Fibroblast of skin of scalp (primary cell): ENCODE measurements at places on chromosomes 5 and 9.
A peak's percentile ranks its signal among the peaks of the same experiment; 100 is the strongest.

- DNase-seq: peak; percentile 83
These were observed 628 bp downstream of the SYNPO start for GRCh38 chr5:150641006-150641570.

DNA sequence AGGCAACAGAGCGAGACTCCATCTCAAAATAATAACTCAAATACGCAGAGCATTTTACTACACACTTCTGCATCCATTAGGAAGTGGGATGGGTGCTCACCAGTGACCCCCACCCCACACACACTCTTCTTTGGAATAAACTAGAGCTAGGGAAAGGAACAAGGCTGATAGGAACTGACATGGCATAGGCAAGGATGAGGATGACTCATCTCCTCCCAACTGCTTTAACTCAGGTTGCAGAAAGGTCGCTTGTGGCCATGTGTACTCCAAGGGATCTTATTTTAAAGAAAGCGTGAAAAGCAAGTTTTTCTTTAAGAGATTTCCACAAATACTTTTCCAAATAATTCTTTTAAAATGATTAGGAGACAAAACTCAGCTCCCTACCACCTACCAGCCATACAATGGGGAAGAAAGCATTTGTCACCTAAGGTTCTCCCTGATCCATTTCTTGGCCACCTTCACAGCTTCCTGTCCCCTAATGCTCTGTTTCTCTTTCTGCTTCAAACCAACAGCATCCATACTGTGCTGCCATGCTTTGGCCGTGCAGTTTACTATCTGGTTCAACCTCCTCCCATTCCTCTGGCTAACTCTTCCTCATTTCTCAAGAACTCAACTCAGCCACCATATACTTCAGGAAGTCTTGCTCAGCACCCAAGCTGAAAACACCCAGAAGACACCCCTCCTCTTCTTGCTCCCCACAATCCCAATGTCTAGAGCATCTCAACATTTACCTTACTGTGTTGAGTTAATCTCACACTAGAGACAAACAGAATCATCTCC is 211.9 kb downstream of the ACTL7B start:
- no peak for DNase-seq

DNA sequence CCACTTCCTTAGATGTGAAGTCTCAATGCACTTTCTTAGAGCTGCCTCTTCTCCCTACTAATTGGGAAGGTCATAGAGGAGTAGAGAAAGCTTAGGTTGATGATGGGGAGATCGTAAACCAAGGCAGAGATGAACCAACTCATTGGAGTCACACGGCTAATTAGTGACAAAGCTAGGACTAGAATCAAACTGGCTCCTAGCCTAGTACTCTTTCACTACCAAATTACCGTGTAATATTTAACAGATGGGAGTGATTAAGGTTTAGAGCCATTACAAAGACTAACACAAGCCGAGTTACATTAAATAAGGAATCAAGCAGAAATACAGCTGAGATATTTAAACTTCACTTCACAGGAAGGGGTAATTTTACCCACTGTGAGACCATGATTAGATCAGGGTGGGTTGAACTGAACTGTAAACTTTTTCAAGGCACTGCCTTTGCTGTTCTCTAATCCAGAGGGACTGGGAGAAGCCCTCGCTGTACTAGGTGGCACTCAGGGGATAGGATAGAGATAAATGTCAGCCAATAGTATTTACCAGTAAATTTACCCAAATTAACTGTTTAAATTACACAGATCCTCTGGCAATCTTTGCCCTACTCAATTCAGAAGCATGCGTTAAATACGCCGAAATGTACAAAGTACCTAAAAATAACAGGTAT is 166.4 kb upstream of the PIK3R1 start:
- DNase-seq: peak; percentile 43

DNA sequence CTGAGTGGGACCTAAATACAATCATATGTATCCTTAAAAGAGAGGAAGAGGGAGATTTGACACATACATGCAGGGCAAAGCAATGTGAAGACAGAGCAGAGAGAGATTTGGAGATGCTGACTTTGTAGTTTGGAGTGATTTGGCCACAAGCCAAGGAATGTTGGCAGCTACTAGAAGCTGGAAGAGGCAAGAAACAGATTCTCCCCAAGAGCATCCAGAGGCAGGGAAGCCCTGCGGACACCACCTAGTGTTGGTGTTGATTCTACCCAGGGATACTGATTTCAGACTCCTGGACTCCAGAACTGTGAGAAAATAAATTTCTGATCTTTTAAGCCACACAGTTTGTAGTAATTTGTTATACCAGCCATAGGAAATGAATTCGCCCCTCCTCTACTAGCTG is 64.9 kb upstream of the OSMR start:
- DNase-seq: peak; percentile 86

GRCh38 chr9:11653867-11654266 is 1039.3 kb upstream of the TYRP1 start:
- no peak for DNase-seq

DNA sequence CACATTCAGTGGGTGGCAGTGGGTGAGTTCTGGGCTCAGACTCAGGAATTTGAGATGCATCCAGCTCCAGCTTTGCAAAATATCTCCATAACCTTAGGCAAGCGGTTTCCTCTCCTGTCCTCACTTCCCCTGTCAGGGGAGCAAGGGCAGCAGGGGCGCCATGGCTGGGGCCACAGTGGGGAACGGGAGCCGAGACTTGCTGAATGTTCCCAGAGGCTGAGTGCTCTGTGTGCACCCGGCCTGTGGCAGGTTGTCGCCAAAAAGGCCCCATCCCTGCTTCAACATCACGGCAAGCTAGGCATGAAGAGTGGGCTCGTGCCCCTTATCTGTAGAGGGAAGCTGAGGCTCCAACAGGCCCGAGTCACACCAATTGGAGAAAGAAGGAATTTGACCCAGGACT is 268.8 kb downstream of the NSG2 start:
- DNase-seq: no peak

- DNase-seq: no peak
These were observed 18.6 kb upstream of the SMIM15 start for GRCh38 chr5:61180886-61181285.

DNA sequence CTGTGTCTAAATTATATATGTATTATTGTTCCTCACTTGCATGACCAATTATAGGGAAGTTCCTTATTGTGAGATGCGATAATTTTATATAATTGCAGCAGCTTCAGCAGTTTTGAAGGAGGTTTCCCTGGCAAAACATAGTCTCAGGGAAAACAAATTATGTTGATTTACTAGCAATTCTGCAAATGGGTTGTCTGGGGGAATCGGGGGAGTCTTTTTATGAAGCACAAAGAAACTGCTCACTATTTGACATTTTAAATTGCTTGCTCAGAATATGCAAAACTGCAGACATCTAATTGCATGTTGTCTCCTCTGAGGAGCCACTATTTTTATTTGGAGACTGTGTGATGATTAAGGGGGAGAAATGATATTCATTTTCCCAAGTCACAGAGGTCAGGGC is 361.6 kb downstream of the YTHDC2 start:
- DNase-seq: no peak

- no peak for DNase-seq
These were observed 7.9 kb upstream of the SLC6A7 start for GRCh38 chr5:150181766-150182545.

- peak; percentile 78 for DNase-seq
These were observed 222.7 kb downstream of the DCP2 start for GRCh38 chr5:113199122-113199905.

DNA sequence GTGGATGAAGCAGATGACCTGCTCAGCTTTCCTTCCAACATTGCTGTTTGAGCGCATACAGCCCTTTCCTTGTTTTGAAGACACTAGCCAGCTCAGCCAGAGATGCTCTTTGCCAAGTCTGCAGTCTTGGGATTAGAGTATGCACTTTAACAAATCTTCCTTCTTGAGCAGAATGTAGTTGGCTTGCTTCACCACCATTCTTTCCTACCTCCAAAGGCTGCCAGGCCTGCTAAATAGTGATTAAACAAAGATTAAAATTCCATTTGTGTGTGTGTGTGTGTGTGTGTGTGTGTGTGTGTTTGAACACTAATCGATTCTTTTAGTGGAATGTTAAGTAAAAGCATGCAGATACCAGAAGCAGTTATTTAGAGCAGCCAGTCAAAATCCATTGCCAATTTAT is 97.6 kb downstream of the GALNT10 start:
- DNase-seq: peak; percentile 56

- DNase-seq: peak; percentile 91
These were observed 210.2 kb upstream of the ACTBL2 start for GRCh38 chr5:57692582-57693487.

- no peak for DNase-seq
These were observed 203.1 kb downstream of the FSTL4 start for GRCh38 chr5:133409210-133409674.

DNA sequence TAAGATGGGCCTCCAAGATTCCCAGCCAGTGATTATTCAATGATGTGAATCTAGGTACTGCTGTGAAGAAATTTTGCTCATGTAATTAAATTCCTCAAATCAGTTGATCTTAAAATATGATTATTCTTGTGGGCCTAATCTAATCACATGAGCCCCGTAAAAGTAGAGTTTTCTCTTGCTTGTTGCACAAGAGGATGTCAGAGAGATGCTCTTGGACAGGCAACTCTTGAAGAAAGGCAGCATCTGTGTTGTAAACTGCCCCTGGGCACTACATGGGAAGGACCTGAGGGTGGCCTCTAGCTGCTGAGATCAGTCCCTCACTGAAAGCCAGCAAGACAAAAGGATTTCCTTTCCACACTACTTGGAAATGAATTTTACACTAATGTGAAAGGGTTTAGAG is 132.9 kb downstream of the TRPM3 start:
- no peak for DNase-seq
